ENCODE measurements at places on chromosomes 1 and 21.

- no peak for DNase-seq
Observed at GRCh38 chr1:48701445-48701844, 75.2 kb downstream of the BEND5 start.

DNA sequence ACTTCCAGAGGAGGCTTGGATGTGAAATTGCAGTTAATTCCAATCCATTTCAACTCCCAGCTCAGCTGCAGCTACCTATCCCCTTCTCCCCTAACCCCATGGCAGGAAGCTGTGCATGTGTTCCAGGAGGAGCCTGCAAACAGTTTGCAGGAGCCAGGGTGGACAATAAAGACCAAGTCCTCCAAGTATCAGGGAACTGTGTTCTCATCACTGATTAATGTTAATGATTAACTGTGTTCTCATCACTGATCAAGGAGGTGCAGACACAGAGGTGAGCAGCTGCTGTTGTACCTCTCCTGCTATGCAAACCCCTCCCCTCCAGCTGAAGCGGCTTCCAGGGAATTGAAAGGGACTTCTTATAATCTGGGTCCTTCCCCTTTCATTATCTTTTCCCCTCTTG lies 19.2 kb downstream of the CLDN19 start:
- DNase-seq = no peak

DNA sequence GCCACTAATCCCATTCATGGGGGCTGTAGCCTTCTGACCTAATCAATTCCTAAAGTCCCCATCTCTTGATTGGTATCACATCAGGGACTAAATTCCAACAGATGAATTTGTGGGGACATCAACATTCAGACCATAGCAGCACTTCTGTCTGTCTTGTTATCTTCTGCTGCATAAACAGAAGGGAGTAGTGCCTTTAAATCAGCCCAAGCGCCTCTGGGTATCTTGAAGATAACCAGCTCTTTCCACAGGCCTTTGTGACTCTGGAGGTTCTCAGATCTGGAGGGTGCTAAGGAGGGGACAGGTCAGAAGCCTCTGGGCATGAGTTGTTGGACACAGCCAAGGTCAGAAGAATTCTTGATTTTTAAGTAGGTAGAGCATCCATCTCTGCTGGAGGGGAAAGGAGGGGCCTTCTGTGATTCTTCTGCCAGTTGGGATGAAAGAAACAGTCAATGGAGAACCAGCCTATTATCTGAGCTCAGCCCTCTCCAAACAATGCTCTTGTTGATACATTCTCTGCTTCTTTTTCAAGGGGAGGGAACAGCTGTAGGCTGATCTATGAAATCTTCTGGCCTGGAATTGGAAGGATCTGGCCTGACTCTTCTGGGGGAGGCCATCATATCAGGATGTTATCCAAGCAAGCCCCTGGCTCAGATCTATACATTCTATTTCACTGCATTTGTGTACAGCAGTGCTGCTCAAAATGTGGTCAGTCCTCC lies 31.3 kb upstream of the LRIG2 start:
- no peak for DNase-seq

DNA sequence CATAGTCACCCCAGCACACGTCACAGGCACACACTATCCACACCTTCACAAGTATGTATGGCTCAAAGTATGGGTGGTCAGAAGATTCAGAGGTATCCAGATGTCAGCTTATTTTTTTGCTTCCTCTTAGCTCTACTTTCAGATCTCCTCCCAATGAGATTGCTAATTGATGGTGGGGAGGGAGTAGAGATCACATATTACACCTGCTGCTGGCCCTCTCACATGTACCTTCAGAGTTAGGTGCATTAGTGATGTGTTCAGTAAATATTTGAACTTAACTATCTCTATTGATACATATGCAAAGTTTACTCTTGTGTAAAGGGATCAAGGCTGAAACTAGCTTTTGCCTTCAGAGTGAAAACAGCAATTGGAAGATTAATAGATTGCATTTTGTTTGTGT lies 262.6 kb downstream of the PCP4 start:
- no peak for DNase-seq

GRCh38 chr1:56953386-56953785 lies 12.4 kb downstream of the C8B start:
- DNase-seq = no peak

GRCh38 chr21:28444111-28444510 lies 548.6 kb downstream of the LTN1 start:
- DNase-seq = no peak

- no peak for DNase-seq
Observed at GRCh38 chr21:35099310-35099709, 50.2 kb upstream of the RUNX1 start.
